Activated CD4-positive, alpha-beta memory T cell treated with anti-CD3 and anti-CD28 coated beads, Interleukin-2, amount 10 ng/mL, durations not matched to agents 7 days and 5 days (primary cell): ENCODE measurements at places on chromosomes 16 and 17.

DNA sequence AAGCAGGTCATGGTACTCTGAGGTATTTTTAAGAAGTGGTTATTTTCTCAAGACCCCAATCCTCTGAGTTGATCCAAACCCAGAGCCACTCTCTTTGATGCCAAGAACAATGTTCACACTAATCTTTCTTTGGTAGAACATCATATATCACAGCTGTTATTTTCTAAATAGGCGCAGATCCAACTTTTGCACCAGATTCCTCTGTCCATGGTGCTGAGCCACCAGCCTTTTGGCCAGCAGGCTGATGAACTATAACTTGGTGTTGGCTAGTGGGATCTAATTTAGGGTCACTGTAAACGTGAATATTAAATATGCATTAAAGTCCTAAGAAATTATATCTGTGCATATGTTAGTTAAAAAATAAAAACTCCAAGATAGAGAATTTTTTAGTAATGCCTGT lies 7.0 kb upstream of the ZKSCAN2 start:
- DNase-seq, result no peak

GRCh38 chr16:31143694-31144148 lies 6.1 kb downstream of the PRSS36 start:
- no peak for DNase-seq

DNA sequence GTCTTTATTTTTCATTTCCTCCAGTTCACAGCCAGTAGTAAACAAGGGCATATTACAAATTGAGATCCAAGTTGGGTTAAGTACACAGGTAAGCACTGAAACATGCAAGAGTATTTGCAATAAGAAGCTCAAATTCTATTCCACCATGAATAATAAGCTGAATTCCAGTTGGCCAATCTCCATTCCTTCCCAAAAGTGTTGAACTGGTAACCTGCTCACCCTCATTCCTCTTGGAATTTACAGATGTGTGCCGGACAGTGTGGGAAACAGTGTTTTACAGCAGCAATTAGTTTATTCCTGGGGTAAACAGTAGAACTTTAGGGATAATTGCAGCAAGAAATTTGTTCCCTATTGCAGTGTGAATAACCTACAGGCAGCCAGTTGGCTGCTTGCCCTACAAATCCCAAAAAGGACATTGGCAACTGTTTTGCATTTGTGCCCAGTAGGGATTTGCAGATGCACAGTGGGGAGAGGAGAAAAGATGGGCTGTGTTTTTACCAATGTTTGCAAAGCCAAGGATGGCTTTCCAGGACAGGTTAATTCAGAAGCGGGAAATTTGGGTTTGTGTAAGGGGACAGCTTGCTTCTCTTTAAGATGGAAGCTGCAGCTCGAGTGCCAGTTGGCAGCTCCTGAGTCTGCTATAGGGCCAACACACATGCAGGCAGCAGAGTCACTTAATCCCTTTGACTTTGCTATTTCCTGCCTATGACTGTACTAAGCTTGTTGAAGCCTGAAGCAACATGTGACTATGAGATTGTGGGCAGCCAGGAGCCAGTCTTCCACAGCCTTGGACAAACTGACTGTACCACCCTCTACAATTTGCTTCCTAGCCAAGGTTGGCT lies 318.9 kb downstream of the MAP2K6 start:
- no peak for DNase-seq

- DNase-seq, result no peak
Measured at GRCh38 chr17:79438546-79439334, 172.1 kb downstream of the RBFOX3 start.

DNA sequence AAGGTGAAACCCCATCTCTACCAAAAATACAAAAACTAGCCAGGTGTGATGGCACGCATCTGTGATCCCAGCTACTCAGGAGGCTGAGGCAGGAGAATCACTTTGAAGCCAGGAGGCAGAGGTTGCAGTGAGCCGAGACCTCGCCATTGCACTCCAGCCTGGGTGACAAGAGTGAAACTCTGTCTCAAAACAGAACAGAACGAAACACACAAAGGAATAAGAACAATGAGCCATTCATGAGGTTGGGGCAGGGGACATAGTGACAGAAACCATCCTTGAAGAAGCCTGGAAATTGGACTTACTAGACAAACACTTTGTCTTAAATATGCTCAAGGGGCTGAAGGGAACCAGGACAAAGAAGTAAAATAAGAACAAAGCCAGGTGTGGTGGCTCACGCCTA lies 39.4 kb downstream of the WDR45B start:
- no peak for DNase-seq

- DNase-seq, result peak; percentile 34
Measured at GRCh38 chr17:6660805-6661463, 9.4 kb downstream of the C17orf100 start.

DNA sequence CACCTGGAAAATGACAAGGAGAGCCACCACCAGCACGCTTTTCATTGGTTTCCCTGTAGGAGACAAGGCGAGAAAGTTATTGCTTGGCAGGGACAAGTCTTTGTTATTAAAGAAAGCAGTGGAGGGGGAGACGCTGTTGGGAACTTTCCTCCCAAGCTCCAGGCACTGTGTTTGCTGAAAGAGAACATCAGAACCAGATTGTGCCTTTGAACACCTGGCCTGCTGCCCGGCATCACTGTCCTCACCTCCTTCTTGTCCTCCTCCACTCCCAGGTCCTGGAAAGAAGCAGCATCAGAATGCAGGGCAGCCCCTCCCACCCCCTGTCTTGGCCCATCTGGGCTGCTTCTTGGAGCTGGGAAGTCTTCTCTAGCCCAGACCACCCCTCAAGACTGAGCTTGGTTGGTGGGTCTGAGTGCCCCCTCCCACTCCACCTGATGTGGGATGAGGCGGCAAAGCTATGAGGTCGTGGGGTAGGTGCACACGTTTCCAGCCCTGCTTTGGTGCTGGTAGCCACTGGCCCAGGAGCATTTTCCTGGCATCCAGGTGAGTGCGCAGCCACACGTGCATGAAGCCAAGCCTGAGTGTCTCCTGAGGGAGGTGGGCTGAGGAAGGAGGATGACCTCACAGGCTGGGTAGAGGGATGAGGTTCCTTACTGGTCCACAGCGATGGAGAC lies 6.2 kb downstream of the CCR7 start:
- no peak for DNase-seq

GRCh38 chr16:22272870-22273650 lies 24.1 kb upstream of the POLR3E start:
- DNase-seq, result no peak

DNA sequence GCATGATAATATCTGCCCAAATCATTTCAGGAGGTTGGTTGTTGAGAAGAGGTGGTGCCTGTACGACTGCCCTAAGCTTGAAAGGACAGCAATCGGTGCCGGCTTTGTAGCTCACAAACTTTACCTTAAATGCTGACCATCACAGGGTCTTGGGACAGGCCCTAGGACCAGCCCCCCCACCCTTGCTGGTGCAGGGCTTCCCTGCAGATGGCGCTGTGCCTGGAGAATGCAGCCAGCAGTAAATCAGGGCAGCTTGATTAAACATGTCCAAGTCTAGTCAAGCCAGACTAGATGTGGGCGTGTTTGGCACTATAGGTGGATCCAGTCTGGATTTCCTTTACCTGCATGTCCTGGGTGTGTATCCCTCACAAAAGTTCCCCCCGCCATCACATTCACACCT lies 135.5 kb upstream of the CRHR1 start:
- no peak for DNase-seq

DNA sequence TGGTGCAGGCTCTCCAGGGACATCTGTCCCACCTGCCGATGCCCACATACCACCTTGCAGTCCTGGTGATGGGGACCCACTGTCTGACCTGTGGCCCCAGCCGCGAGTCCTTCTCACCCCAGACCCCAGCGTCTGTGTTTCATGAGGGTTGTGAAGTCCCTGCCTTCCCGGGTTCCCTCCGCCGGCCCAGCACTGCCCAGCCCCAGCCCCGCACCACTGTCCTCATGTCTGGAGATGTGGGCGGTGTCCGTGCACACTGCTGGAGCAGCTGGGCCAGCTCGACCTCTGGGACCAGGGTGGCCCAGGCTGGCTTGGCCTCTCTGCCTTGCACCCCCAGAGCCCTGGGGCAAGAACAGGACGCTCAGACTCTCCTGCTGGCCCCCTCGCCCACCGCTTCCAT lies 199.5 kb upstream of the CIBAR2 start:
- no peak for DNase-seq

- no peak for DNase-seq
Measured at GRCh38 chr17:11795906-11796305, 197.6 kb downstream of the DNAH9 start.

DNA sequence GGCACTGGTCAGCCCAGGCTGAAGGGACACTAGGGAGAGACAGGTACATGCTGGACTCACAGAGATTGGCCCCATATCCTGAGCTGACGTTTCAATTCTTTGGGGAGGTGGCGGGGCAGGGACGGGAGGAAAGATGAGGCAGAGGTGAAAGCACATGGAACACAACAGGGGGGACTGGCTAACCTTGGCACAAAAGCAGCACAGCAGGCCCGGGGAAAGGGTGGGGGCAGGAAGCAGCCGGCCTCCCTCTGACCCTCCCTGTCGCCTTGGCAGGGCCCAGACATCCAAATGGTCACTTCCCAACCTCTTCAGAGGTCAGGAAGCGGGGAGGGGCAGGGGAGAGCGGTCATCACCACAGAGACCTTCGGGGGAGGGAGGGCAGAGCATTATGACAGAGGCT lies 6.6 kb downstream of the VAT1 start:
- DNase-seq, result no peak

GRCh38 chr16:70378869-70379493 lies 32.3 kb downstream of the DDX19A start:
- no peak for DNase-seq

DNA sequence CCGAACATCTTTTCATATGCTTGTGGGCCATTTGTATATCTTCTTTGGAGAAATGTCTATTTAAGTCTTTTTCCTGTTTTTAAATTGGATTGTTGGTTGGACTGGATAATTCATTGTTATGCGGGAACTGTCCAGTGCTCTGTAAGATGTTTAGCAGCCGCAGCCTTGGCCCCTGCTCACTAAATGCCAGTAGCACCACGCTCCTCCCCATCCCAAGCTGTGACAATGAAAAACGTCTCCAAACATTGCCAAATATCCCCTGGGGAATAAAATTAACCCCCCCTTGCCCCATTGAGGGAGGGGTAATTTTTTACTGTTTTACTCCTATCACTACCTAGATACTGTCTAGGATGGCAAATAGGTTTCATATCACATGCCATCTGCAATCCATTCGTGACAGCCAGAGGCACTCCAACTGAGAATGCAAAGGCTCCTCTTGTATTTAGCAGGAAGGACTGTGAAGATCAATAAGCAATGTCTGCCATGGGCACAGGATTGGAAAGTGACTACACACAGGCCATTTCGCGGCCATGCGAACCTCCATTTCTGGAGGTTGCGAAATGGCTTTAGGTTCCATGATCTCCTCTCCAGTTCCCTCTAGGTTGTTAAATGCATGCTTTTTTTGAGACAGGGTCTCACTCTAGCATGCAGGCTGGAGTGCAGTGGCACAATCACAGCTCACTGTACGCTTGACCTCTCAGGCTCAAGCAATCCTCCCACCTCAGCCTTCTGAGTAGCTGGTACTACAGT lies 9.3 kb downstream of the PLXDC1 start:
- DNase-seq, result no peak

- no peak for DNase-seq
Measured at GRCh38 chr16:65113441-65113840, 8.4 kb downstream of the CDH11 start.

- DNase-seq, result no peak
Measured at GRCh38 chr16:12225806-12226465, 249.4 kb downstream of the SNX29 start.

- no peak for DNase-seq
Measured at GRCh38 chr16:83972256-83973008, 4.4 kb downstream of the NECAB2 start.

DNA sequence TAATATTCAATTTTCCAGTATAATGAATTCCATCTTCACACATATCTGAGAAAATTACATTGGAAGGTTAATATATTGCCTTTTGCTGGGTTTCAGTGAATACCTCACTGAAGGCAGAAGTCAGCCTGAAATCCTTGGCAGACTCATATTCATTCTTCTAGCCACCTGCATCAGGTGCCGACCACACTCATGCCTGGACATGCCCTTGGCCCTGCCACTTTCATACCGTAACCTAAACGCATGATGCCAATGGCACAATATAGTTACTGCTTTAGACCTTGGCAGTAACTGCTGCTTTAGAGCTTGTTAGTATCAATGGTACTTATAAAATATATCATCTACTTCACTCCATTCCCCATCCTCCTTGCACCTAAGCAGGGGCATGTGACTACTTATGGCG lies 817.6 kb upstream of the CDH8 start:
- DNase-seq, result no peak

DNA sequence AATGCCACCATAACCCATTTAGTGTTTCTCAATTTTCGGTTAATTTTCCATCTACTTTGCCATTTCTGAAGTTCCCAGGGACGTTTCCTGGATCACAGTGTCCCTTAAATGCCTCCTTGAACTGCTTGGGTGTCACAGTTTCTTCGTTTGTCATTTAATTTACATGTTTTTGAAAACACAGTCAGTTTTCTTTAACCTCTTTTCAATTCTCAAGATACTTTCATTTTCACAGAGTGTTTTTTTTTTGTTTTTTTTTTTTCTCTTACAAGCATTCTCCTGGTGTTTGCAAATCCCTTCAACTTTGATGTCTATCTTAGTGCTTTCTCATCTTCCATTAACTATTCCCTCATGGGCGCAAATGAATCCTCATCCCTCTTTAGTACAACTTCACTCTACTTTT lies 283.7 kb downstream of the GRIN2A start:
- no peak for DNase-seq

- DNase-seq, result no peak
Measured at GRCh38 chr17:19409066-19409465, 2.0 kb upstream of the RNF112 start.
